Aortic smooth muscle cell (primary cell): ENCODE measurements at places on chromosomes 6 and 20. TPM values are rescaled to one million over a fixed set of nuclear protein-coding genes. Genes with fewer than 3 reads are reported as not detected.

C2 gene
- 2.8 and 4.3 TPM in 2 replicates for total RNA-seq

TSPO2 gene
- not detected in 2 replicates for total RNA-seq

SUPT3H gene
- 5.7 and 7.3 TPM in 2 replicates for total RNA-seq

PCMT1 gene
- 104 and 124 TPM in 2 replicates for total RNA-seq

CCDC28A gene
- 14.5 and 19.8 TPM in 2 replicates for total RNA-seq

FYN gene
- total RNA-seq, result 57.5 and 63.0 TPM in 2 replicates

HRH3 gene
- not detected in 2 replicates for total RNA-seq

SLC35D3 gene
- total RNA-seq, result not detected in 2 replicates

ACTL10 gene
- total RNA-seq, result 2.1 and 2.6 TPM in 2 replicates
